ENCODE measurements at places on chromosomes 3 and 15. TPM values are rescaled to one million over a fixed set of nuclear protein-coding genes. Genes with fewer than 3 reads are reported as not detected.

DNA sequence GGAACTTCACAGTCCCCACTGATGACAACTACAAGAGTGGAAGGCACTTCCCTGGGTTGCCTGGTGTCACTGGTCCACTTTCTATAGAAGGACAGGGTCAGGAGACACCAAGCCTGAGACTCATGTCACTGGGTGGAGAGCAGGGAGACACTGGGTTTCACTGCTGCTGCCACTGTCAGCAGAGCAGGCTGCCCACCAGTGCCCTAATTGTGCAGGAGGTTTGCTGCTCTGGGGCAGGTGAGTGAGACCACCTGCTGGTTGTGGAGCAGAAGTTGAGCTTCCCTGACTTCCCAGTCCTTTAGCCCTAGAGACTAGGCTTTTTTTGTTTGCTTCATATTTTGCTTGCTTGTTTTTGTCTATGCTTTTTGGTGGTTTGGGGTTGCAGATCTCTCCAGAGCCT is 528.4 kb upstream of the RGMA start:
- no peak for DNase-seq

DNA sequence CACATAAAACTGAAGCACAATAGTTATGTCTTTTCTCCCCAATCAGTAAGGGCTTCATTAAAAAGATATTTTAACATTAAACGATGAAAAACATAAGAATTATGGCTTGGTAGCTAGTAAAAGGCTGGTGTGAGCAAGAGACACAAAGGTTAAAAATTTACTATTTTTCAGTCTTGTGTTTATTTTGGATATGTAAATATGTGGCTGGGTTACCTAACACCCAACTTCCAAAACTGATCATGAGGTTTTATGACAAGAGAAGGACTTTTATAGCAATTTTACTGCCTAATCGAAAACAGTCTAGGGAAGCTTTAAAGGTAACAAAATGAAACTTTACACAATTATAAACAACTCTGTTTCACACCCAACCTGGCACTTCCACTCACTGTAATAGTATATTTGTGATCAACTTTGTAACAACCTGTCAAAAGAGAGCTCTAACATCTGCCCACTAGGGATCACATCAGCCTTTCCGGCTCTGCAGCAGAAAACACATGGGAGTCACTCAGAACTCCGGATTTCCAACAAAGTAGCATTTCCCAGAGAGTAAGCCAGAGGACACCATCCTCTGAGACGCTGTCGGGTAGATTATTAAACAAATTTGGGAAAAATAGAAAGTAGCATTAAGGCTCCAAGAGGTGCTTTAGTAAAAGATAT is 123.4 kb upstream of the C2CD4B start:
- DNase-seq: no peak

GRCh38 chr3:184145111-184145524 is 10.0 kb downstream of the EIF2B5 start:
- peak; percentile 81 for DNase-seq

ATP8B4 gene
- 1.3 TPM for polyA plus RNA-seq

- no peak for DNase-seq
Measured at GRCh38 chr3:11523572-11524101, 120.1 kb downstream of the VGLL4 start.

SERINC4 gene
- polyA plus RNA-seq: not detected

- no peak for DNase-seq
Measured at GRCh38 chr3:179100652-179101051, 29.0 kb upstream of the ZMAT3 start.

DNA sequence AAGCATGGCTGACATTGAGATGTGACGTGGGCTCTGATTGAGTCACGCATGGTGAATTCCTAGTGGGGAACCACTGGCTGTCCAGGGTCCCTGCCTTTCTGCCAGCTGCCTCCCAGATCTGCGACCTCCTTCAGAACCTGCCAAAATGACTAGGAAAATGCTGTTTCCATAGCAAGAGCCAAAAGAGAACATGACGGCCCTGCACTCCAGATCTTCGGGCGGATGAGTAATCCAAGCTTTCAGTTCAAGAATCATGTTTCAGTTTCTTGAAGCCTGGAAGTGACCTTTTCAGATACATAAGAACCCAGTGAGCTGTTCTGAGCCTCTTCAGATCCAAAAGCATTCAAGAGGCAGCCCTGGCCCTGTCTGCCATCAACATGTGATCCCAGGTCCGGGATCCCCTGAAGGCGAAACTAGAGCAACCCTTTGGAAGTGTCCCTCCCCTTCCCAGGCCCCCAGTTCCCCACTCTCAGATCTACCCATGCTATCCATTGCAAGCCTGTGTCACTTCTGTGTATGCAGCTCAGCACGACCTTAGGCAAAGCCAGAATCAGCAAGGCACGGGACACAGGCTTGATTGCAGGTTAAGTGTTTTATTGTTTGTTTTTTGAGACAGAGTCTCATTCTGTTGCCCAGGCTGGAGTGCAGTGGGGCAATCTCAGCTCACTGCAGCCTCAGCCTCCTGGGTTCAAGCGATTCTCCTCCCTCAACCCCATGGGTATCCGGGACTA is 19.7 kb downstream of the ANKRD63 start:
- no peak for DNase-seq

GRCh38 chr15:40358471-40359353 is 693 bp downstream of the DISP2 start:
- no peak for DNase-seq

AGBL1 gene
- not detected for polyA plus RNA-seq

ALDH1L1 gene
- 22.6 TPM for polyA plus RNA-seq

GRCh38 chr3:105829871-105830622 is 38.8 kb downstream of the CBLB start:
- no peak for DNase-seq

USP50 gene
- 0.29 TPM for polyA plus RNA-seq

DNA sequence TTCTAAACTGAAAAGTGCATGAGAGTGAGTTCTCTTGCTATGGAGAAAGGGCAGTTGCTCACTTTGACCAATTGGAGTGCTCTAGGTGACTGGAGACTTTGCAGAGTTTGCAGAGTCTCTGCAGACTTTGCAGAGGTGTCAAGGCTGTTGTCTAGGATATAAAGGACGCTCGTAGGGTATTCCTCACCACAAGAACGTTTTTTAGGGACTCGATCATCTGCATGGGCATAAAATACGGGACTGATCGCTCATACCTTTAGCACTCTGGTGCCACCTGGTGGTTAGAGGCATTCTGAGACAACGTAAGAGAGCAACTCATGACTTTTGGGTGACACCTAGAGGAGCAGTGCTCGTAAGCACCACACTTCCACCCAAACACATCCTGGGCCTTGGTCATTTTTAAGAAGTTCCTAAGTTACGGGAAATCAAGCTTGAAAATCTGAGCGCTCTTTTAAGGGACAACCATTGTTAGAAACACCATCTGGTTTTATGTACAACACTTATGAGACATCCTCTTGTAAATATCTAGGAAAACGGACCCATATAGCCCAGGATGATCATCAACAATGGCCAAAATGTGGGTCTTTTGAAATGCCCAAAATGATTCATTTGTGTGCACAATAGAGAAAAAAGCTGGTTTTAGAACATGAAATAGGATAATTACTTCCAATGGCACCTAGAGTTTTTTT is 51.6 kb upstream of the XCR1 start:
- DNase-seq: peak; percentile 96

GRCh38 chr3:5219216-5219615 is 31.7 kb downstream of the EDEM1 start:
- DNase-seq: no peak

GRCh38 chr3:160448845-160449635 is 546 bp downstream of the TRIM59 start:
- DNase-seq: no peak

C3orf22 gene
- polyA plus RNA-seq: not detected

DNA sequence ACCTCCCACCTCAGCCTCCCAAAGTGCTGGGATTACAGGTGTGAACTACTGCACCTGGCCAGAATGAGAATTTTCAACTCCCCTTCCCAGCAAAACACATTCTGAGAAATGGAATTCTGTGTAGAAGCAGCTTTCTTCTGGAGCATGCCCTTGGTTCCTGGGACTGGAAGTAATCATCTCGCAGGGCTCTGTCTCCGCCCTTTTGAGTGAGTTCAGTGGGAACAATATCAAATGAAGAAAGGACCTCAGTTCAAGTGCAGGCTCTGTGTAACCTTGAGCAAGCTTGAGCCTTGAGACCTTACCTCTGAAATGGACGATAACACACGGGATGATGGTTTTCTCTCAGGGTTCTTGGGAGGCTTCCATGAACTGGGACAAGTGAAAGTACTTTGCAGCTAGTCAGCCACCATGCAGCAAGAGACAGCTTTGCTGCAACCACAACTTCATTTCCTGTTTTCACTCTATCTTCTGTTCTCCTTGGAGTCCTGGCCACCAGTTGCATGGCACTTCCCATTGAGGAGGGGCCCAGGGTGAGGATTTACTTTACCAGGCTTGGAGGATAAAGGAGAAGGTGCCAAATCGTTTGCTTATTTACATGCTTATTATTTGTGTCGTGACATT is 35.7 kb upstream of the IGF1R start:
- no peak for DNase-seq

CLDN16 gene
- 0.39 TPM for polyA plus RNA-seq

- DNase-seq: no peak
Measured at GRCh38 chr15:59830873-59831272, 141.8 kb upstream of the BNIP2 start.

GRCh38 chr3:170437176-170437575 is 18.5 kb downstream of the CLDN11 start:
- no peak for DNase-seq

- no peak for DNase-seq
Measured at GRCh38 chr3:33083958-33084357, 13.0 kb downstream of the GLB1 start.

DNA sequence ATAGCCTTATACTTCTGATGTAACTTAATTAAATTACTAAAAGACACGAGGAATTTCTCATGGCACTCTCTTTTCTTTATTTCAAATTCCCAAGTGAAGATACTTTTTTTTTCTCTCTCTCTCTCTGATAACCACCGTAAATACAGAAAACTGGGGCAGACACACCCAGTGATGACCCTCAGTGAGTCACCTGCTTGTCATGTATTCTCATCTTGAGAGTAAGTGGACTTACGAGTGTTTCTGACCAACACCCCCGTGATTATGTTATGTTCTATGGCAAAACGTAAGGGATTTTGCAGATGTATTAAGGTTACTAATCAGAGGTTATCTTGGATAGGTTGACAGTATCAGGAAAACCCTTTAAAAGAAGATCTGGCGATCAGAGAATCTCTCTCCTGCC is 348.8 kb upstream of the ZNF717 start:
- DNase-seq: peak; percentile 5

GRCh38 chr15:89444241-89445225 is 51.9 kb downstream of the RHCG start:
- DNase-seq: no peak

GOLGA8R gene
- not detected for polyA plus RNA-seq

DNA sequence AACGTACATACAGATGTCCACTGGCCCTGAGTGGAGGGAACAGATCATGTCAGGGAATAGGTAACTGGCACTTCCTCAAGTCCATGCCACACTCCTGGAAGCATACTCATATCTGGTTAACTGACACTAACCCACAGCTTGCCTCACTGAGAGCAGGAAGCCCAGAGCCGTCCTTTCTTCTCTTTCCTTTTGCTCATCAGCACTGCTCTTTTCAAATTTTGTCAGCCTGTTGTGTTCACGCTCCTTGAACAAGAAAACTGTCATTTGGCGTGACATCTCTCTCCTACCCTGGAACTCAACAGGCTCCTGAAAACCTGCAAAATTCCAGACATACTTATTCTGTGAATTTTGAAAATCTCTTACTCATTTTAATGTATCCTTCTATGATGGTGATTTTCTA is 360.2 kb downstream of the MAGI1 start:
- no peak for DNase-seq

SNX22 gene
- 7.5 TPM for polyA plus RNA-seq

CCDC13 gene
- polyA plus RNA-seq: not detected

DNA sequence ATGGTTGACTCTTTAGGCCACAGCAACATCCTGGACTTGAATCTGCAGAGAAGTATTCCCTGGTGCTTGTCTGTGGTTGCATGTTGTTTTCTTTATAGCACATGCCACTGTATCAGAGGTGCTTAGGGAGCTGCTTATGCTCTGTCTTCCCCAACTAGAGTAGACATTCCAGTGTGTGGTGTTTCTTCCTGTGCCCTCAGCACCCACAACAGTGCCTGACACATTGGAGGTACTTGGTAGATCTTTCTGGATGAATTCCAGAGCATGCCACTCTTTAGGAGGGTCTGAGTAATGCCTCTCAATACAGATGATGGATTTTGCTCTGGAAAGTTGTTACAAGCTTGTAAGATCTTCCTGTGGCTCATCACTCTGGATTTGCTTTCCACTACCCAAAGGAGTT is 117.6 kb downstream of the CHDH start:
- DNase-seq: no peak

GRCh38 chr3:58899159-58899952 is 150.5 kb downstream of the CFAP20DC start:
- DNase-seq: peak; percentile 20

- no peak for DNase-seq
Measured at GRCh38 chr3:51378726-51379125, 6.4 kb upstream of the MANF start.

- no peak for DNase-seq
Measured at GRCh38 chr3:62873451-62873760, 1.8 kb downstream of the CADPS start.

- no peak for DNase-seq
Measured at GRCh38 chr3:112448939-112449338, 50.3 kb downstream of the BTLA start.

TTLL13 gene
- polyA plus RNA-seq: 0.27 TPM

RTP1 gene
- not detected for polyA plus RNA-seq

LMAN1L gene
- polyA plus RNA-seq: not detected

STARD5 gene
- polyA plus RNA-seq: 13.7 TPM

SKOR1 gene
- 0.52 TPM for polyA plus RNA-seq

CYP11A1 gene
- 2.6 TPM for polyA plus RNA-seq

DNA sequence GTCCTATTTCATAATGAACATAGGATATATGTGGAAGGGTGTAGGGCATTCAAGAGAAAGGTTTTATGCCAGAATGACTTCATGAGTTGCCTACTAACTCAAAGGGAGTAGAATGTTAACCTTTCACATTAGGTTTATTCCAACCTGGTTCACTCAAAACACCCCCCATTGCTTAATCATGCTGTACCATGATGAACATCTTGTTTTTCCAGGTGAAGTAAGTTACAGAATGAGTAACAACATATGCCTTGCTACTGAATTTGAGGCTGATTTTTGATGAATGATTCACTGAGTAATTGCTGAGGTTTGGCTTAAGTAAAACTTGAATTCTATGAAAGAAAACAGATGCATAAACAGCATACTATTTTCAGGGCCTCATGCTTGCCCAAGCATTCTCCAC is 5.9 kb upstream of the CLDN16 start:
- no peak for DNase-seq

DNA sequence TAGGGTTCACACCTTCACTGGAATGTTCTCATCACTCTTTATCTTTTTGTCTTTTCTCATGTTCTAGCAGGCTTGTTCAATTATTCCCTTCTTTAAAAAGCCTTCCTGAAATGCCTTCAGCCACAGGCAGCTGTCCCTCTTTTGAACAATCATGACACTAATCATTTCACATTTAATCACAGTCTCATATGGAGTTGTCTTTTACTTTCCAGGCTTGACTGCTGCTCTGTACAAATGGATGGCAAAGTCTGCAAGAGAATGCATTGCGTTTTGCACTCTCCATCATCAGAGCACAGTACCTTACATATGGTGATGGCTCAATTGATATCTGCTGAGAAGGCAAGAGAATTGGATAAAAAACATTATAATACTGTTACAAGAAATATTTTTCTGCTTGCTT is 529.8 kb downstream of the DIPK2A start:
- no peak for DNase-seq
